Central memory CD4-positive, alpha-beta T cell (primary cell): ENCODE measurements at places on chromosomes 12 and 14.

DNA sequence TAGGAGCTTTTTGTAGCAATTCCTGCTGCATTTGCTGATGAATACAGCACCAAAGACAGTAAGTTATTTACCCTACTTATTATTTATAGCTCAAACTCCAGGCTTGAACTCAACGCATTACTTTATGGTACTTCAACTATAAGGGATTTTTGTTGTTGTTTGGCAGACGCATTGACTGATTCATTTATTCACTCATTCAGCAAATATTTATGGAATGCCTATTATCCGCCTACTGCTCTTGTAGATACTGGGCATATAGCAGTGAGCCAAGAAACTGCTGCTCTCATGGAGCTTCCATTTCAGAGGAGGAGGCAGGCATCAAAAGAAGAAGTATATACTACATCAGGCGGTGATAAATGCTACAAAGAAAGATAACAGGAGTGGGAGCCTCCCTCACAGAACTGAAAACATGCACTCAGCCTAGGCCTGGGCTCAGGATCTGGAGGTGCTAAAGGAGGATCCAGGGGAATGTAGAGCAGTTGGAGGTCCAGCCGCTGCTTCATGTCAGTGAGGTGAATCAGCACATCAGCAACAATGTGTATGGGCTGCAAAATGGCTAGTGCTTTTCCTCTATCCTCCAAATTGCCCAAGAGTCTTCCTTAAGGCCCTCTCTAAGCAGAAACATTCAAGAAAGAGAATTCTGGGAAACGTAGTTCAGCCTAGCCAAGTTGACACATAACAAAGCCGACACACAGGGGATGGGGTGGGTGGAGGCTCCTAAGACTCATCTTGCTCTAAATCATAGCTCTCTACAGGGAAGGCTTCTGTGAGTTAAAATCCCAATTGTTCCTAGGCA, 157.5 kb downstream of the NRXN3 start:
- no peak for DNase-seq

DNA sequence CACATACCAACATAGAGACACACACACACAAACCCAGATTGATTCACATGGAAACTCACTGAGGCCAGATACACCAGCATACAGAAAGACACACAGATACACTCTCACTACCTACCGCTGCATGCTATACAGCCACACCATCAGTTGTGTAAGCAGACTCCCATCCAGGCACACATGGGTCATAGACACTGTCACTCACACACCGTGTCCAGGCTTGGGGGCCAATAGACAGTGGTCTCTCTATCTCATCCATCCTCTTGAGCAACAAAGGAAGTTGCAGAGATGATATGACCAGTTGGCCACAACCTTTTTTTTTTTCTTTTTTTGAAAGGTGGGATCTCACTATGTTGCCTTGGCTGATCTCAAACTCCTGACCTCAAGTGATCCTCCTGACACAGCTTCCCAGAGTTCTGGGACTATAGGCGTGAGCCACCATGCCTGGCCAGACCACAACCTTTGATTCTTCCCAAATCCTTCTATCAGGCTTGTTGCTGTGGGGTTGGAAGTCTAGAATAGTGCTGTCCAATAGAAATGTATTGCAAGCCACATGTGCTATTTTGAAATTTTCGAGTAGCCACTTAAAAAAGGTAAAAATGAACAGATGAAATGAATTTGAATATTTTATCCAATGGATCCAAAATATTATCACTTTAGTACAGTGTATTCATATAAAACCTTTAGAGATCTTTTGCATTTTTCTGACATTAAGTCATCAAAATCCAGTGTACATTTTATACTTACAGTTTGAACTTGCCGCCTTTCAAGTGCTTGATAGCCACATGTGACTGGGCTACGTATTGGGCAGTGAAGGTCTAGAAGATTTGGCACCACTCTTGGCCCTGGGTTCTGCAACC, 7.4 kb downstream of the LRP1-AS start:
- DNase-seq, result no peak

DNA sequence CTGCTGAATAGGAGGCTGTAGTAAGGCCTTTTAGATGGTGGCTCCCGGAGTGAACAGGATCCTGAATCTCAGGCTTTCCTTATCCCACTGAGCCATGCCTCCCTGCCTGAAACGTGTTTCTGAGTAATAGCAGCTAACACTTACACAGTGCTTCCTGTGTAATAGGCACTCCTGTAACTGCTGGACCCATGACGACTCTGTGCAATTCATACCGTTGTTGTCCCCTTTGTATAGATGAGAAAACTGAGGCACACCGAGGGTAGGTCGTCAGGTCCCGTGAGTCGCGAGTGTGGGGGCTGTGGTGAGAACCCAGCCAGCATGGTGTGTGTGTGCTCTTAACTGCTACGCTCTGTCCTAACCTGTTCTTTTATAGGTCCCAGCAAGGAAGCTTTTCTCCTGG, 193.6 kb downstream of the CACNA1C start:
- DNase-seq, result no peak

GRCh38 chr14:55316564-55316963, 45.3 kb downstream of the FBXO34 start:
- DNase-seq, result no peak

DNA sequence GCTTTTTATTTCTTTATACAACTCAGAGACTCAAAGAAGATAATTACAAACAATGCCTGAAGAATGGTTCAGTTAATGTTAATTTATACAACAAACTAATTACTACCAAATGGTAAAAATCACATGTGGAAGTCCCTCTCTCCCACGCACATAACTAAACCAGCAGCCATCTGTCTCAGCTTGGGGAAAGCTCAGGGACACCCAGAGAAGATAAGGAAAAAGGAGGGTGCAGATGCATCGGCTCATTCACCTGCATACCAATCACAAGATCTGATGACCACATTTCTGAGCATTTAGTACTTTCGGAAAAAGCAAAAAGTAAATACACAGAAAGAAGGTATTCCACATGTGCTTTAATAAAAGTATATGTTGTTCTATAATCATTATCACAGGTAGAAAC, 136.3 kb downstream of the SOX5 start:
- no peak for DNase-seq

GRCh38 chr12:130545475-130545874, 170.6 kb downstream of the RIMBP2 start:
- no peak for DNase-seq

DNA sequence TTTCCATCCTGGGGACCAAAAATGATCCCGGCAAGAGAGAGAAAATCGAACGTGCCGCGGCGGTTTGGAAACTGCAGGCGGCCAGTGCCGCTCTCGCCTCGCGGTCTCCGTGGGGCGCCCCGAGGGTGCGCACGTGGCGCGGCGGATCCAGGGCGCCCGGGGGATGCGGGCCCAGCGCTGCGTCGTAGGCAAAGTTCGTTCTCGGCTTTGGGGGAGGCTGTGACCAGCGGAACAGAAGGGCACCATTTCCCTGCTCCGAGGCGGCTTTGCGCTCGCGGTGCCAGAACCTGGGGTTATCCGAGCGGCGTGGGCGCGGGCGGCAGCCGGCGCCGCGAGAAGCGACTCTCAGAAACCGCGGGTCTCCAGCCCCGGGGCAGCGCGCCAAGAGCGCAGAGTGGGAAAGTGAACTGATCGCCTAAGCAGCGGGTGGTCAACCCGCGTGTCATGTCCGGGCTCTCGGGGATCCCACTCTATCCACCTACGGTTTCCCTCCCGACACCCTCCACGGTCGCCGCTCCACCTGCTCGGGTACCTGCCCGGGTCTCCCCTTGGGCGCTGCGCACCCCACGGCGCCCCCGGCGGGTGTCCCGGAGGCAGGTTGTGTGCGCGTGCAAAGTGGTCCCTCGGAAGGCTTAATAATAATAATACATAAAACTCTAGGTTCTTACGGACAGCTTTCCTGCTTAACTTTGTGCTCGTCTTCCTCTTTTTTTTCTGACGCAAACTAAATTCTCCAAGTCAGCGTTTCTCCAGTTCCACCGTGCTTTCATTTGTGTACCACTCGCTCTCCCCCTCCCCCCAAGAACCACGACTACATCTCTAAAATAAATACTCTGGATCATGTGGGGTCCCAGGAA, 1.2 kb downstream of the ESRRB start:
- DNase-seq, result no peak

GRCh38 chr14:61705017-61705416, 9.7 kb downstream of the HIF1A start:
- no peak for DNase-seq

DNA sequence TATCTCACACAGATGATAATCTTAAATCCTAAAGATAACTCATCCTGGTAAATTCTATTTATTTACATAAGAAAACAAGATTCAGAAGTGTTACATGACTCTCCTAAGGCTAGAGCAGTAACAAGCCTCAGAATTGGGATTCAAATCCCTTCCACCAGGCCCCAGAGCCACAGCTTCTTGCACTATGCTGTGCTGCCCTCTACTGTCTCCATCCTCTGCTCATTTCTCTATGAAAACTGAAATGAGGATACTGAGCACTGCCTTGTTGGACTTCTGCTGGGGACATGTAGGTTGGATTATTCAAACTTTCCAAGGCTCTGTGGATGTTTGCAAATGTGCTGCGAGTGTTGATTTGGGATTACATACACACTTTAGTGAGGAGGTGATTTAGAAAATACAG, 23.5 kb upstream of the C12orf50 start:
- no peak for DNase-seq

GRCh38 chr12:6603095-6603567, 4.0 kb downstream of the CHD4 start:
- peak; percentile 49 for DNase-seq

DNA sequence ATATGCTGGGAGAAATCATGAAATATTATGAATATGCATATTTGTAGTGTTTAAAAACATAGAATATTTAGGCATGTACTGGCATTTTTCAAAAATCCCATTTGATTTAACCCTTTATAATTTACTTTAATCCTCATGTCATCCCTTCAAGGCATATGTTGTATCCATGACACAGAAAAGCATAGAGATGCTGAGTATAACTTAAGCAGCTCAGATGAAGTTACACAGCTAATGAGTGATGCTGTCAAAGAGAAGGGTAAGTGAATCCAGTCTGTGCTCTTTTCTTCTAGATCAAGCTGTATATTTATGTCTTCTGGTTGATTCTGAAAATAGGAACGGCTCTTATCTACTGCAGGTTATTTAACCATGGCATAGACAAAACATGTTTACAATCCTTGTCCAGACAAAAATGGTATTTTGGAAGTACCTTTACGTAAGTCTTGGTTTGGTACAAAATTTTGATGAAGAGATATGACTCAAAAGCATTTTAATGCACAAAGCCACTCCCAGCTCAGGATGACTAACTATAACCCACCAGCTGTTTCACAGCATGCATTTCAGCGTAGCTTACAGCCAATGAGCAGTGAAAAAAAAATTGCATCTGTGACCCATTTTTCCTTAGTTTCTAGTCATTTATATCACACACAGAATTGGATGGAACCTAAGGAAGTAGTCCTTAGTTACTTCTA, 201.7 kb downstream of the STXBP6 start:
- DNase-seq, result no peak

DNA sequence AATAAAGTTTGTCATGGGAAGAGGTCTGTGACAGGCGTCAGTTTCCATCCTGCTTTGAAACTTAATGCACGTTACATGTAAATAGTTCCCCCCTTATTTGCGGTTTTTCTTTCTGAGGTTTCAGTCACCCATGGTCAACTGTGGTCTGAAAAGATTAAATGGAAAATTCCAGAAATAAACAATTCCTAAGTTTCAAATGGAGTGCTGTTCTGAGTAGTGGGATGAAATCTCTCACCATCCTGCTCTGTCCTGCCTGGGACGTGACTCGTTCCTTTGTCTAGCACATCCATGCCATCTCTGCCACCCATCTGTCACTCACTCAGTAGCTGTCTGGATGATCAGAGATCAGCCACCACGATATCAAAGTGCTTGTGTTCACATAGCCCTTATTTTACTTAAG, 51.3 kb upstream of the DICER1 start:
- DNase-seq, result no peak

DNA sequence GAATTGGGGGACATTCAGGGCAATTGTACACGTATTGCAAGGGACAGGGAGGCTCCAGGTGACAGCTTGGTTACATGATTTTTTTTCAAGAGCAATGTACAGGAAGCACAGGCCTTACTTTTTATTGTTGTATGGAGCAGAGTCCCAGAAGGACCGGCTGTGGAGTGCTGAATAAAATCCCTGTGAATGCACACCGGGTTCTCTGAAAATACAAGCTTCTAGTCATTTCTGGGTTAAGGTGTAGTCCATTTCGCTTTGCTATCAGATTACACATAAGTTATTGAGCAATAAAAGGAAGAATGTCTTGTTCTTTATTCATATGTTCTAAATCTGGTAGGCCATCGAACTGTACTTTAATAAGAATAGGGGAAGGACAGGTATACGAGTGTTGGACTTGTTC, 52.2 kb downstream of the PDE3A start:
- DNase-seq, result no peak

DNA sequence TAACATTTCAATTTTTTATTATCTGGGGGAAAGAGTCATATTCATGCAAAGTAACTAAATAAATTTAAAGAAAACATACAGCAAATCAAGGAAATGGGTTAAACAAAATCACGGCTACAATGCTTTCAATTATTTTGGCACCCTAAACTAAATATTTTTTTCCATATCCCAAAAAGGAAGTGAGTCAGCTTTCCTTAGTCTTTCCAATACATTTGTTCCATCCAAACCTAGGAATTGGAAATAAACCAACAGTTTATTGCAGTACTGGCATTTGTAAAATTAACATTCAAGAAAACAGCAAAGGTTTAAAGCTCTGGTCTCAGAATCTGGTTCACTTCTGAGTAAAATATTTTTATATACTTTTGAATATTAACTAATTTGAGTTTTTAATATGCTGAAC, 89.2 kb downstream of the BCL2L14 start:
- DNase-seq, result no peak

DNA sequence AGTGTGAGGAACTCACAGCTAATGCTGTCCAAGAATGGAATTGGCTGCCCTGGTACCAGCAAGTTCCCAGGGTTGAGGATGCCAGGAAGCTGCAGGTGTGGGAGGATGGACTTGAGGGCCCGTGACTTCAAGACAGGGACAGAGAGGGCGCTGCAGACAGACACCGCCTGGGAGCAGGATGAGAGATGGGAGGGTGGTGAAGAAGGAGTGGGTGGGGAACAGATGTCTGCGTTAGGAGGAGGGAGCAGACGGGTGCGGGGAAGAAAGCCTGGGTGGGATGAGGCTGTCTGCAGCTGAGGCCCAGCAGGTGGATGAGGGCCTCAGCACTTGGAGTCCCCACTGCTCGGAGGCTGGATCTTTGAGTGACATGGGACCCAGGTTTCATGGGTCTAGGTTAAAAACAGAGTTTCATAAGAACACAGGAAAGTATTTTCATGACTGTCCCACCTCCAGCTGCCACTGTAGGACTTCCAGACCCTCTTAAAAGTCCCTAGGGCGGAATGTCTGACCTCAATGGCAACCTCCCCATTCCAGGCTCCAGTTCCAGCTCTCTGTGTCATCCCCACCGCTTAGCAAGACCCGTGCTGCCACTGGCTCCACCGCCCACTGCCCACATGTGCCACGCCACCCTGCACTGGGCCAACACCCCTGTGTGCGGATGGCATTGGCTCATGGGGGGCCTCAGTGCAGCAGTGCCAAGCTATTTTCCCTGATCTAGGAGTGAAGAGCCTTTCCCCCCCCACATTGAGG, 70.3 kb upstream of the SCN8A start:
- DNase-seq, result no peak

- DNase-seq, result no peak
Observed at GRCh38 chr12:105574056-105574715, 243.7 kb downstream of the C12orf75 start.
